Stimulated activated CD4-positive, alpha-beta T cell treated with anti-CD3 and anti-CD28 coated beads, Interleukin-12 subunit alpha, Interleukin-12 subunit beta, amount 100 ng/mL, for 24 hours (primary cell): ENCODE measurements at places on chromosomes 5 and 9.

GRCh38 chr5:137264573-137264972 is 234.6 kb downstream of the SPOCK1 start:
- no peak for DNase-seq

DNA sequence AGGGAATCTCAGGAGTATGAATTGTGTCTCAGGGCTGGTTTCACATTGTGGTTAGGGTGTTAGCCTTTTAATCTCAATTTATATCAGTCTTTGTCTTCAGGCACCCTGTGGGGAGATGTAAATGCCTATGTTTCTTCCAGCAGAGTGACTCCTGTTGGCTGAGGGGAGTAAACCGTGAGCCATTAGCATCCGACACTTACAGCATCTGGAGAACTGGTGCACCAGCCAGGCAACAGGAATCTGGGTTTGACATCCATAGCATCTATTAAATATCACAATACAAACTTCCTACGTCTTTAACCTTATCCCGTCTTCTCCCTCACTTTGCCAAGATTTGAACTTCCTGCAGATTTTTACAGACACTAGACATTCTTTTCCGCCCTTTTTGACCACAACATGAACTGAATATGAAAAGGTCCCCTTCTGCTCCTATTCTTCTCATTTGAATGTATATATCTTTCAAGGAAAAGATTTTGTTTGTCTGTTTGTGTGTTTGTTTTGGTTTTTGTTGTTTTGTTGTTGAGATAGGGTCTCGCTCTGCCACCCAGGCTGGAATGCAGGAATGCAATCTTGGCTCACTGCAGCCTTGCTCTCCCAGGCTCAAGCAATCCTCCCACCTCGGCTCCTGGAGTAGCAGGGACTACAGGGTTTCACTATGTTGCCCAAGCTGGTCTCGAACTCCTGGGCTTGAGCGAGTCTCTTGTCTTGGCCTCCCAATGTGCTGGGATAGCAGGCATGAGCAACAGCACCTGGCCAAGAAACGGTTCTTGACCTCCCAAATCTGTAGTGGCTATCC is 626.2 kb downstream of the TLR4 start:
- DNase-seq, result no peak

- DNase-seq, result no peak
Measured at GRCh38 chr5:177142098-177142611, 8.6 kb downstream of the NSD1 start.

- DNase-seq, result no peak
Measured at GRCh38 chr5:140146523-140146842, 20.7 kb downstream of the IGIP start.

- DNase-seq, result no peak
Measured at GRCh38 chr9:74498621-74499095, 1.5 kb downstream of the RORB start.

DNA sequence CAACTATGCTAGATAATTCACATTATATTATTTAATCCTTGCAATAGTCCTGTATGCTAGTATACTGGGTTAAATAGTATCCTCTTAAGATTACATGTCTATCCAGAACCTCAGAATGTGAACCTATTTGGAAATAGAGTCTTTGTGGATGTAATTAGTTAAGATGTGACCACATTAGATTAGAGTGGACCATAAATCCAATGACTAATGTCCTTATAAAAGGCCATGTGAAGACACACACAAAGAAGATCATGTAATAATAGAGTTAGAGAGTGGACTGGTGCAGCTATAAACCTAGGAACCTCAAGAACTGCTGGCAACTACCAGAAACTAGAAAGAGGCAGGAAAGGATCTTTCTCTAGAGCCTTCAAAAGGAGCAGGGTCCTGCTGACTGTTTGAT is 263.6 kb upstream of the PTGER4 start:
- no peak for DNase-seq

DNA sequence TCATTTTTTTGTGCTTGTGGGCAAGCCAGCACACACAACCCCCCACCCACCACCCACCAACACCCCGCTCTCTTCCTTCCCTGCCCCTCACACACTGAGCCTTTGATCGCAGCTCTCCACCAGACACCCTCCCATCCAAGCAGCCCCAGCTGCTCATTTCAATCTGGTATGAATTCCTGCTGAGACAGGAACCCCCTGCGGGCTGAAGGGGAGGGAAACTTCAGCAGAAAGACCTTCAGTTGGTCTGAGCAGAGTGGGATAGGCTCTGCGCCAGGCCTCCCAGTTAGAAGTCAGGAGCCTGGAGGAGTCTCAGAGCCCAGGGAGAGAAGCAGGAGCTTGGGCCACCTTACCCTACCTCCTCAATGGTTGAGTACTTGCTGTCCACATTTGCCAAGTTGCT is 7.2 kb downstream of the PCDHGC5 start:
- no peak for DNase-seq

- DNase-seq, result no peak
Measured at GRCh38 chr5:37226377-37226776, 22.8 kb downstream of the CPLANE1 start.

DNA sequence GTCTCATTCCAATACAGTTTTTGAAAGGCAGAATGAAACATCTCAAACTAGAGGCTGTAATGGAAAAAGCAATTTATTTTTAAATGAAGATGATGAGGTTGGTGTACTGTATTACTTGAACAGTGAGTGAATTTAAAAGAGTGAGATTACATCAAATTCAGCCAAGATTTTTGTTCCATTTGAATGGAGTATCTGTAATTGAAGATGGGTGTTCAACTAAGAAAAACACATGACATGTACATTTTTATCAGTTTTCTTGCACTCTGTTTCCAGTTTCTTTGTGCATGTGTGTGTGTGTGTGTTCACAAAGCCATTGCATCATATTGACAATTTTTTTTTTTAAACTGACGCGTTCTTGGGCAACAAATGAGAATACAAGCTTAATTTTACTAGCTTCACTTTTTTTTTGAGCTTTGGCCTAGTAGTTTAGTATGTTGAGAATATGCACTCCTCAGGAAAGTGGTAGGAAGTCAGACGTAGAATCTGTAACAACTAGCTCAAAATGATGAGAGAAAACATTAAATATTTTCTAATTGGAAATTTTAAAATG is 243.5 kb downstream of the MAST4 start:
- DNase-seq, result no peak

DNA sequence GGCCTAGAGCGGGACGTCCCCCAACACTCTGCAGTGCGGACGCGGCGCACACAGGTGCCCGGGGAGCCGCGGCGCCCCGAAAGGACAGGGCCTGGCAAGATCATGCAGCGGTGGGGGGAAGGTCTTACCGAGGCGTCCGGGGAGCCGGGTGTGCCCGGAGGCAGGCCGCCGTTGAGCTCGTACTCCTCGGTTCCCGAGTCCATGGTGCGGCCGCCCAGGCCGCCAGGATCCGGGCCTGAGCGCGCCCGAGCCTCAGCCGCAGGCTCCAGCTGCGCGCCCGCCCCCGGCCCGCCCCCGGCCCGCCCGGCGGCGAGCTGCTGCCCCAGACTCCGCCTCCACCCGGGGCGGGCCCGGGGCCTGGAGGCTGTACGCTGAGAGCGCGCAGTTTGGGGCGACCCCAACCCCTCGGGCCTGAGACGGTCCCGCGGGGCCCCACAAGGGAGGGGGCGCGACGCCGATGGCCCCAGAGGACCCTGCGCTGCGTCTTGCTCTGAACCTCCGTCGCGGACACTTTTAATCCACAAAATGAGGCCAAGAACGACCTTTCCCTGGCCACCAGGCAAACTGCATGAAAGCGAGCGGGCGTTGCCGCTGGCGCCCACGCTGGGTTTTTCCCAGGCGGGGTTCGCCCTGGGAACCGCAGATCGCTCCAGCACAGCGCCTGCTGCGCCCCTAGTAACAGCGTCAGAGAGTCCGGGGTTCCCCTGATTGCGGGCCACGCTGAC is at the start of gene NINJ1:
Gene NINJ1, minus strand, starts transcription at position 237 of the 725 bp plus-strand sequence. Its CDS starts 34 bp downstream, at position 203.
- DNase-seq, result peak; percentile 86

DNA sequence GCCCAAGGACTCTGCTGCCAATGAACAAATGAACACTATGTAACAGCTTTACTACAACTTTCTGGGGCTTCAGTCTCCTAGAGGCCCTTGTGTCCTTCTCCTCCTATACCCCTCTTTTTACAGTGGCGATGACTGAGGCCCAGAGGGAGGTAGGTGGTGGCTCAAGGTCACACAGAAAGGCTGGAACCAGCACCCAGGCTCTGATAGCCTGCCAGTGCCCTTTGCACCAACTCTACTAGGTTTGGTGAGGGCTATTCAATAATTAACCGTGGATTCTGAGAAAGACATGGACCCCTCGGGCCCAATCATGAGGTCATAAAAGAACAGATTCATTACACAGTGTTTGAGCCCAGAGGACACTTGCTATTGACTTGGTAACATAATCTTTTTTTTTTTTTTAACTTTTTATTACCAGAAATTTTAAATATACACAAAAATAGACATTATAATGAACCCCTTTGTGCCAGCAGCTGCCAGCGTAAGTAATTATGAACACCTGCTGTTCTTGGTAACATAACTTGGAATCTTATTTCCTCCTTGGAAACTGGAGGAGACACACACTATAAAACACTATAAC is 6.1 kb upstream of the ALDH1B1 start:
- no peak for DNase-seq

DNA sequence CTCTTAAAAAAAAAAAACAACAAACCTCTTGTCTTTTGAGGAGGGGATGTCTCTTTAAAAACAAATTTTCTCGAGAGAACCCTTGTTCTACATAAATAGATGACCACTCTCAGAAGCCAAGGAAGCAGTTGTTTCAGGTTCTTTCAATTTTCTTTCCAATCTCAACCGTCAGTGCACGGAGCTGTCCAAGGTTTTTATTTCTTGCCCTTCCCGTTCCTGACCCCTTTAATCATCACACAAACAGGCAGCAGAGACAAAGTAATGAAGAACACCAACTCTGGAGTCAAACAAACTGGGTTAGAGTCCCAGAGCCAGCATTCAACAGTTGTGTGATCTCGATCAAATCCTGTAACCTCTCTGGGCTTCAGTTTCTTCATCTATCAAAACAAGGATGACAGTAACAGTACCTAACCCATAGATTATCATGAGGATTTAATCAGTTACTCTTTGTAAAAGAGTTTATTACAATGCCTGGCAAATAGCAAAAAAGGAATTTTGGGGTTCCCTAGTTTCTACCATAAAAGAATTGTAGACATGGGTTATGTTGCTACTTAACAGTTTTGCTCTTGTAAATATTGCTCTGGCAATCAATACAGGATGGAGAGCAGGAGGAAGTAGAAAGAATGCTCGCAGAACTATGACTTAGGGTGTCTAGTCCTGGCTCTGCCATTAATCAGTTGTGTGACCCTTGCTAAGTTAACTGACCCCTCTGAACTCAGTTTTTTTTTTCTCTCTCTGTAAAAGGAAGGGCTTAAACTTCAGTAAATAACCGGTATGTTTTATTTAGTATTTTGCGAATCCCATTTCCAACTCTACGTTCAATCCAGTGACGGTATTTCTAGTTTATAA is 1.0 kb upstream of the NIM1K start:
- DNase-seq, result no peak

DNA sequence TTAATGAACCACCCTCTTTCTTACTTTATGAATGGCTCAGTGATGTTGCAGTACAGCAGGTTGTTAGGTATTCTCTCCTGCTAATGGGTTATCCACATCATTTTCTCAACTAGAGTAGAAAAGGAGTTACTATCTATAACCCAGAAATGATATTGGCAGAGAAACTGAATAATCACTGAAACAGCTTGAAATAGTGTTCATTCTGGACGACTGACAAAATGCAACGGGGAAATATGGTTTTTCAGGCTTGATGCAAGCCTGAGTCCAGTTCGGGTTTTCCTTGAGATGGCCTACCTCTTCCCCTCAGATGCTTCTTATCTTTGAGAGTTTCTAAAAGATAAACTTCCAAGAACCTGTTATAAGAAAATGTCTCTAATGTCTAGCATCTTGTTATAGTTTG is 187.3 kb downstream of the RAB3C start:
- DNase-seq, result no peak

GRCh38 chr9:128340691-128341434 is 536 bp downstream of the SLC27A4 start:
- peak; percentile 11 for DNase-seq

DNA sequence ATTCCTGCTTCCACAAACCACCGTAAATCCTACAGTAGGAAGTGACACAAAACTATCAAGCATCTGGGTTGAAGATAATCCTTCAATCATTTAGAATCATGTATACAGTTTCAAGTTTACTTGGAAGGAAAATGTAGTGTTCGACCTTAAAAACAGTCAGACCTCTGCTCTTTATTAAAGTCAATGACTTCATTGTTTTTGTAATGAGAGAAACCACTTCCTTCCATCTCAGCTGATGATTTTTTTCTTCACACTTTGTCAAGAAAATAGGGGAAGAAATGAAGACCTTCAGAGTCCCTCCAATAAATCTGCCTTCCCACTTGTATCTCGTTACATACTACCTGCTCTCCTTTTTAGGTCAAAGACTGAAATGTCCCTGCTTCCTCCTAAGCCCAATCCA is 30.1 kb downstream of the TUSC1 start:
- no peak for DNase-seq

GRCh38 chr5:167049771-167050567 is 1241.5 kb upstream of the WWC1 start:
- DNase-seq, result no peak

GRCh38 chr9:136363106-136363948 is at the start of gene DNLZ:
TSS of gene DNLZ (minus strand) at chr9:136363744. CDS start at chr9:136363714, 30 bp downstream.
- peak; percentile 99 for DNase-seq

DNA sequence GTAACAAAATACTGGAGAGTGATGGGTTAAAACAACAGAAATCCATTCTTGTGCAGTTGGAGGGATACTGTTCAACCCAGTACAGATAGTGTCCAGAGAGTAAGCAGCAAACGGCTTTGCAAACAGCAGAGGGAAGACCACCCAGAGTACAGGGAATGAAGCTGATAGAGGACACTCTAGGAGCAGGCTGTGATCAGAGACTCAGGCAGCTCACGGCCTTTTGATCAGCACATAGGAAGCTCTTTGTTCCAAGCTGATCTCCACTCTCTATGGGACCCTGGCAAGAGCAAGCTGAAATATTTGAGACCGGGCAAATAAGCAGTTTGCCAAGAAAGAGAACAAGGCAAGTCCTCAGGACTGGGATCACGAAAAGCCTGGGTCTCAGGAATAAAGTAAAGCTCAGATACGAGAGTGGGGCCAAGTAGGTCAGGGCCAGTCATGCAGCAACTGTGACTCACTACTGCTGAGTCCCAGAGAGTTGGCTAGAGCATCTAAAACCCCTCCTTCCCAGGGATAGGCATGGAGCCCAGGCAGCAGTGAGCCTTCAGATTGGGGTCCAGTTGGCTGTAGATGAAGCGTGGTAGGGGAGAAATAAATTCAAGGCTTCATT is 52.4 kb downstream of the MELK start:
- DNase-seq, result no peak

DNA sequence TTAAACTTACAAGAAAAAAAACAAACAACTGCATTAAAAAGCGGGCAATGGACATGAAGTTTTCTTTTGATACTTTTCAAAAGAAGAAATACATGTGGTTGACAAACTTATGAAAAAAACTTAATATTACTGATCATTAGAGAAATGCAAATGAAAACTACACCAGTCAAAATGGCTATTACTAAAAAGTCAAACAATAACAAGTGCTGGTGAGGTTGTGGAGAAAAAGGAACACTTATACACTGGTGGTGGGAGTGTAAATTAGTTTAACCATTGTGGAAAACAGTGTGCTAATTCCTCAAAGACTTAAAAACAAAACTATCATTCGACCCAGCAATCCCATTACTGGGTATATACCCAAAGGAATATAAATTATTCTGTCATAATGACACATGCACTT is 311.6 kb downstream of the ISL1 start:
- no peak for DNase-seq

- peak; percentile 60 for DNase-seq
Measured at GRCh38 chr9:21591221-21592062, 109.3 kb upstream of the IFNE start.

GRCh38 chr9:36192196-36192595 is 1.5 kb downstream of the CLTA start:
- DNase-seq, result no peak

GRCh38 chr5:10034001-10034400 is 215.7 kb downstream of the ATPSCKMT start:
- no peak for DNase-seq

GRCh38 chr5:53257806-53258373 is 148.3 kb upstream of the MOCS2 start:
- DNase-seq, result no peak
